ENCODE measurements at places on chromosomes 13 and 19. TPM values are rescaled to one million over a fixed set of nuclear protein-coding genes. Genes with fewer than 3 reads are reported as not detected.

DNA sequence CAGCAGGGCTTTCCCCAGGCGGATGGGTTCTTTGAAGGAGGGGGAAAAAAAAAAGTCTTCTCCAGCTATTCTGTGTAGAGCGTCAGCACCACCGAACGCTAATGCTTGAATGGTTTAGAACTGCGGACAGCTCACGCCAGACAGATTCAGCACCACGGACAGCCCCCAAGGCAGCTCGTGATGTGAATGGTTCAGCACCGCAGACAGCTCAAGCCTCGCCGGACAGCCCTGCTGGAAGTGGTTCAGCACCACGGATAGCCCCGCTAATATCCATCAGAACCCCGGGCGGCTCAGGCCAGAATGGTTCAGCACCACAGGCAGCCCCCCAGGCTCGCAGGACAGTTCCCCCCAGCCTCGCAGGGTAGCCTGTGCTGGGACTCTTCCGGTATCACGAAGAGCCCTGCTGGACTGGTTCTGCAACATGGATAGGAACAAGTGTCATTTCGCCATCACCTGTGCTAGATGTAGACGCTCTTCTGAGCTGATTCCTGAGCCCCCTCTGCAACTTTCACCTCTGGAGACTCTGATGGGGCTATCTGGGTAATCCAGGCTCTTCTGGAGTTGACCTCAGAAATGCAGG, 4.9 kb upstream of the SMIM17 start:
- H3K4me3 ChIP-seq: no peak overlapping the region
- no peaks in the 10 kb centered on the region for H3K36me3 ChIP-seq

GRCh38 chr19:4083677-4084546, 17.2 kb upstream of the ZBTB7A start:
- peaks cover 3% of the 10 kb centered on the region for H3K4me1 ChIP-seq
- no peaks in the 10 kb centered on the region for H3K36me3 ChIP-seq
- peak overlapping the region; percentile 66 for H3K27ac ChIP-seq
- DNase-seq: peak; percentile 60
- H3K27me3 ChIP-seq: no peaks in the 10 kb centered on the region
- peak overlapping the region; percentile 9 for H3K4me3 ChIP-seq

The POLR1G gene
- total RNA-seq: 8.9 TPM

DNA sequence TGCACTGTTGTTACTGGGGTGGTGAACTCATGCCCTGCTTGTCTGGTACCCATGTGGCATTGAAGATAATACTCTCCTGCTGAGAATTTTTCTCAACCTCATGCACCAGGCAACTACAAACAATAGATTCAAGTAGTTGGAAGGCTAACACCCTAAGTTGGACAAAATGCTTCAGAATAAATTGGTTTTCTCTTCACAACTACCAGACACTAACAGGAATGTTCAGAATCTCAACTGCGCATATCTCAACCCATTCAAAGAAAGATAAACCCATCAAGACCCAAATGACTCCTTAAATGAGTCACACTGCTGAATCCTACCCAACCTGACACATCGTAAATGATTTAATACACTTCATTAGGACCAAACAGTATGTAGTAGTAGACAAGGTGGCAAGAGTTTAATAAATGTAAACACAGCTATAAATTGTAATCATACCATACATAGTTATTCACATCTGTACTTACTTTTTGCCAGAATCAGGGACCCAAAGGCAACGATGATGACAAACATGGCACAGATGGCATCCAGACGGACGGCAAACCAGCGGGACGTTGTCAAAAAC, 227.4 kb downstream of the ABCC4 start:
- no peak overlapping the region for H3K4me3 ChIP-seq
- DNase-seq: no peak
- no peaks in the 10 kb centered on the region for H3K27me3 ChIP-seq
- H3K27ac ChIP-seq: no peak overlapping the region

DNA sequence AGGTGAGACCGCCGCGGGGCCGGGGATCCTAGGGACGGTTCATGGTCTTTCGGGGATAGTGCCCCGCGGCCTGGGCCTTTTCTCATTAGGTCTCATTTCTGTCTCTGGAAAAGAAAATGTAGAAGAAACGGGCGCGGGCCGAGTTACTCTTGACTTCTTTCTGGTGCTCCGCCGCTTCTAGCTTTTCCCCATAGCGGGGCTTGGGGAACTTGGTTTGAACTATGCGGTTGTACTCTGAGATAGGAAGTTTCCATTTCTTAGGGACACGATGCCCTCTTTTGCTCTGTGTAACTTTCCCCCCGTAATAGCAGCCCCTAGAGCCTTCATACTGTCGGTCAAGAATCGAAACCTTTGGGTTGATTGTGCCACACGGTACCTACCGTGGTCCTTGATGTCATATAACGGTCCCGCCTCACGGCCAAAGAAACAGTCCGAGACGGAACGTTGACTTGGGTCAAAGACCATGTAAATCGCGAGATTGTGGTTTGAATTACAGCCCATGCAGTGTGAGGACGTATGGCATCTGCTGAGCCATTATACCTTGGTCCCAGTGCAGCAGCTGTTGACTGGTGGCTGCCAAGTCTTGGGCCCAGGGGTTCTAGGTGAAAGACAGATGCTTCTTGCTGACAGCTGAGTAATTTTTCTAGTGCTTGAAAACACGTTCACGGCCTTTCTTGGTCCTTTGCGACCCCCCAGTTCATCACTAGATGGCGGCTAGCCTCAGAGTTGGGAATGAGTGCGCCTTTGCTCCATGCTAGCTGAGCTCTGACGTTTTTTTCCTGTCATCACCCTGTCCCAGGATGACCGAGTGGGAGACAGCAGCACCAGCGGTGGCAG, 487 bp downstream of the RPS5 start:
- H3K36me3 ChIP-seq: no peaks in the 10 kb centered on the region
- no peaks in the 10 kb centered on the region for H3K27me3 ChIP-seq
- H3K4me1 ChIP-seq: peaks cover 7% of the 10 kb centered on the region
- peak overlapping the region; percentile 53 for H3K4me3 ChIP-seq
- H3K27ac ChIP-seq: peak overlapping the region; percentile 92
- no peak for DNase-seq

- H3K4me1 ChIP-seq: no peaks in the 10 kb centered on the region
- no peaks in the 10 kb centered on the region for H3K27me3 ChIP-seq
- H3K36me3 ChIP-seq: no peaks in the 10 kb centered on the region
- DNase-seq: no peak
These were observed 20.3 kb downstream of the WDR88 start for GRCh38 chr19:33152176-33152575.

DNA sequence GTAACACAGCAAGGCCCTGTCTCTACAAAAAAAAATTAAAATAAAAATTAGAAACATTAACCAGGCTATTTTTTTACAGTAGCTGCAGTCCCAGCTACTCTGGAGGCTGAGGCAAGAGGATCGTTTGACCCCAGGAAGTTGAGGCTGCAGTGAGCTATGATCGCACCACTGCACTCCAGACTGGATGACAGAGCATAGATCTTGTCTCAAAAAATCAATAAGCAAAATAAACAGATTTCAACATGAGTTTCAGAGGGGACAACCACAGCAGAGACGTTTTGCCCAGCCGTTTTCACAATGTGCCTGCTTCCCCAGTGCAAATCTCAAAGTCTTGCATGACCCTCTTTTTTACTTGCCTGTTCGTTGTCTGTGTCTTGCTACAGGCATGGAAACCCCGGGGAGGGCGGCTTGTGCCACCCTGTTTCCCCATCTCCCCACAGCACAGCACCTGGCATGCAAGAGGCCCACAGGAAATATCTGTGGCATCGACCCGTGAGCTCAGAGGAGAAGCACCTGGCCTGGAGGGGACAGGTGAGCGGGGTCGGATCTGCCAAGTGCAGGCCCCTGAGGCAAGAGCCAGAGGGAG, 222.0 kb upstream of the ZNF507 start:
- H3K27ac ChIP-seq: no peak overlapping the region
- H3K36me3 ChIP-seq: no peaks in the 10 kb centered on the region
- DNase-seq: no peak
- no peaks in the 10 kb centered on the region for H3K4me1 ChIP-seq
- H3K4me3 ChIP-seq: no peak overlapping the region

The RNF113B gene
- total RNA-seq: not detected

The CRLF1 gene
- 2.6 TPM for total RNA-seq

DNA sequence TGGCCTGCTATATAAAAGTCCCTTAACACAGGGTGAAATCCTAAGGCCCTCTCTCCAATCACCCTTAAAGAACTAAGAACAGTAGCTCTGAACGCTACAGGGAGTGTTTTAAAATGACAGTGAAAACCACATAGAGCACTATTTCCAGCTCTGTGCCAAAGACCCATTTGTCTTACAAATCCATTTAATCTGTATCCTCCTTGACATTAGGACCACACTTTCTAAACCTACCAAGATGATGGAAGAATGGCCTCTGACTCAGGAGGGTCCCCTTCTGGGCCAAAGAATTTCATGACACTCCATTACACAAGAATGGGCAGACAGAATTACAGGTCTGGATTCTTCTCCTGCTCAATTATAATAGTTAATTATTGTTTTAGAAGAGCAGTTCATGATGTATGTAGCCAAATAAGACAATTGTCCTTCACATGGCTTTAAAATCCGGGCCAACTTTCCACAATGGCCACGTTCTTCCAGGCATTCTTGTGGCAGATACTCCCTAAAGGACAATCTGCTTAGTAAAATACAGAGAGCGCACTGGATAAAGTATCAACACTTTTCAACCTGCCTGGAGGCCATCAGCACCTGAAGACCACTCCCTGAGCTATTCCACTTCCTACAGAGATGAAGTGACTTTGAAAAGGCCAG, 61.0 kb downstream of the STK24 start:
- H3K36me3 ChIP-seq: no peaks in the 10 kb centered on the region
- H3K27me3 ChIP-seq: no peaks in the 10 kb centered on the region
- no peak overlapping the region for H3K4me3 ChIP-seq

GRCh38 chr19:45591004-45591637, 6.5 kb upstream of the OPA3 start:
- H3K4me3 ChIP-seq: no peak overlapping the region
- H3K27ac ChIP-seq: no peak overlapping the region
- H3K4me1 ChIP-seq: no peaks in the 10 kb centered on the region
- no peaks in the 10 kb centered on the region for H3K36me3 ChIP-seq
- peak; percentile 37 for DNase-seq

The PCP2 gene
- total RNA-seq: 10.2 TPM

GRCh38 chr19:30371960-30372824, at the start of gene ZNF536:
ZNF536 (plus strand) TSS chr19:30372384; CDS start chr19:30443563, 71,179 bp downstream.
- no peak within 1 kb of the TSS for H3K4me3 ChIP-seq
- H3K27me3 ChIP-seq: peaks cover 7% of the 10 kb centered on the region
- H3K4me1 ChIP-seq: no peaks in the 10 kb centered on the region
- no peak within 1 kb of the TSS for H3K27ac ChIP-seq
- no peak for DNase-seq

The MED26 gene
- 29.9 TPM for total RNA-seq

GRCh38 chr13:98549006-98549727, 27.7 kb downstream of the STK24 start:
- no peaks in the 10 kb centered on the region for H3K36me3 ChIP-seq
- H3K4me3 ChIP-seq: no peak overlapping the region
- DNase-seq: no peak
- no peaks in the 10 kb centered on the region for H3K27me3 ChIP-seq
- no peaks in the 10 kb centered on the region for H3K4me1 ChIP-seq

DNA sequence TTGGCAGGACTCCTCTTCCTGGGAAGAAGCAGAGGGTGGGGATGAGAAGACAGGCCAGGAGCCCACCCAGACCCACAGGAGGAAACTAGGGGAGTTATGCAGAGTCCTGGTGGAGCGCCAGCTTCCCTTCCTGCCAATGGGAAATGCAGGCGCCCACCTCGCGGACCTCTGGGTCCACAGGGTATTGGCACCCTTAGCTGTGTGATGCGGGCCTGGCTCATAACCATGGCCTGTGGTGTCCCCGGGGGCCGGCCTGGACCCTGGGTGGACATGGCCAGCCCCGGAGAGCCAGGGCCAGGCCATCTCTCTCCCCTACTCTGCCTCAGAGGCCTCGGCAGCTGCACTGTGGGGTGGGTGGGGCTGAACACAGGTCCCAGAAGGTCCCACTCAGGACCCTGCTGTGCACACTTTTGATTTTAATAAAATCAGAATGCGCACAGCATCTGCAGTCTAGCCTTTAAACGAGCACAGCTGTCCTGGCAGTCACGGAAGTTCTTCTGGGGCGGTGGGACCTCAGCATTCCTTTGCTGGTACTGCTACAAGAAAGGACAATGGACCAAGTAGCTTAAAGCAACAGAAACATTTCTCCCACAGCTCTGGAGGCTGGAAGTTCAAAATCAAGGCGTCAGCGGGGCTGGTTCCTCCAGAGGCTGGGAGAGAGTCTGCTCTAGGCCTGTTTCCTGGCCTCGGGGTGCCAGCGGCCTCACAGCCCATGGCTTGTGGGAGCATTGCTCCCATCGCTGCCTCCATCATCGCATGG, 1.8 kb downstream of the F10 start:
- no peak for DNase-seq
- H3K4me1 ChIP-seq: no peaks in the 10 kb centered on the region

GRCh38 chr19:38888876-38889275, 10.5 kb downstream of the SIRT2 start:
- H3K4me1 ChIP-seq: no peaks in the 10 kb centered on the region
- H3K36me3 ChIP-seq: peaks cover 9% of the 10 kb centered on the region
- no peak for DNase-seq
- no peaks in the 10 kb centered on the region for H3K27me3 ChIP-seq
- no peak overlapping the region for H3K4me3 ChIP-seq

GRCh38 chr13:100290165-100290801, 201.4 kb downstream of the PCCA start:
- no peaks in the 10 kb centered on the region for H3K4me1 ChIP-seq
- no peaks in the 10 kb centered on the region for H3K27me3 ChIP-seq
- H3K36me3 ChIP-seq: no peaks in the 10 kb centered on the region
- no peak overlapping the region for H3K27ac ChIP-seq
- no peak for DNase-seq

- DNase-seq: no peak
- no peaks in the 10 kb centered on the region for H3K36me3 ChIP-seq
- no peak overlapping the region for H3K27ac ChIP-seq
- H3K27me3 ChIP-seq: no peaks in the 10 kb centered on the region
- H3K4me3 ChIP-seq: no peak overlapping the region
These were observed 27.4 kb downstream of the STARD13 start for GRCh38 chr13:33257841-33258807.

- H3K4me1 ChIP-seq: no peaks in the 10 kb centered on the region
- no peak overlapping the region for H3K4me3 ChIP-seq
- no peak for DNase-seq
- no peaks in the 10 kb centered on the region for H3K36me3 ChIP-seq
- H3K27ac ChIP-seq: no peak overlapping the region
- no peaks in the 10 kb centered on the region for H3K27me3 ChIP-seq
These were observed 7.6 kb upstream of the CELF5 start for GRCh38 chr19:3216874-3217273.

The DCLK1 gene
- 3.9 TPM for total RNA-seq

DNA sequence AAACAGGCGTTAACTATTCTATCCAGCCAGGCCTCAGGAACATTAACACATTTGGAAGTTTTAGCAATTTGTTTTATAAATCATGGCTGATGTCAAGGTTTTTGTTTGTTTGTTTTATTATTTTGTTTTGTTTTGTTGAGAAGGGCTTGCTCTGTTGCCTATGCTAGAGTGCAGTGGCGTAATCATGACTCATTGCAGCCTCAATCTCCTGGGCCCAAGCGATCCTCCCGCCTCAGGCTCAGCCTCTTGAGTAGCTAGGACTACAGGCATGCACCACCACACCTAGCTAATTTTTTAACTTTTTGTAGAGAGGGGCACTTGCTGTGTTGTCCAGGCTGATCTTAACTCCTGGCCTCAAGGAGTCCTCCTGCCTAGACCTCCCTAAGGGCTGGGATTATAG, 28.3 kb downstream of the NUP58 start:
- no peak for DNase-seq
- H3K36me3 ChIP-seq: no peaks in the 10 kb centered on the region
- H3K27me3 ChIP-seq: no peaks in the 10 kb centered on the region
- H3K27ac ChIP-seq: no peak overlapping the region
- H3K4me3 ChIP-seq: no peak overlapping the region

Data from prostate gland (tissue), 2 donors.